ENCODE measurements at places on chromosomes 1 and 21.

DNA sequence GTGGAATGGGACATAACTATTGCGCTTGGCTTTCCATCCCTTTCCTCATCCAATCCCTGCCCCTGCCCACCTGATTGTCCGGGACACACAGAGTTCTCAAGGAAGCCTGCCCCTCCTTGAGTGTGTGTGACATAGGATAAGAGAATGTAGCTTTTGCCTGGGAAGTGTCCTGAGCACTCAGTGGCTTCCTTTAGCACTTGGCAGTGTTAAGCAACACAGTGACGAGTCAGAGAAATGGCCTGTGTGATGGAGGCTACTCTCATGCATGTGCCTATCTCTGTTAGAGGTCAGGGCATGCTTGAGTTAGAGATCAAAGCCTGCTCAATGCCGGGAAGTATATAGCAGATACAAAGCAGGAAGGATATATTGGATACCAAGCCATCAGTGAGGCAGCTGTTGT, 289.5 kb downstream of the SIPA1L2 start:
- DNase-seq: no peak

- no peak for DNase-seq
These were observed 1.5 kb upstream of the PPP1R15B start for GRCh38 chr1:204413170-204413535.

- DNase-seq: no peak
These were observed 60.3 kb upstream of the ZNF648 start for GRCh38 chr1:182121787-182122186.

- DNase-seq: no peak
These were observed 587.7 kb downstream of the MATN1 start for GRCh38 chr1:30135698-30136097.

GRCh38 chr1:31730336-31731048, 26.7 kb upstream of the COL16A1 start:
- no peak for DNase-seq

DNA sequence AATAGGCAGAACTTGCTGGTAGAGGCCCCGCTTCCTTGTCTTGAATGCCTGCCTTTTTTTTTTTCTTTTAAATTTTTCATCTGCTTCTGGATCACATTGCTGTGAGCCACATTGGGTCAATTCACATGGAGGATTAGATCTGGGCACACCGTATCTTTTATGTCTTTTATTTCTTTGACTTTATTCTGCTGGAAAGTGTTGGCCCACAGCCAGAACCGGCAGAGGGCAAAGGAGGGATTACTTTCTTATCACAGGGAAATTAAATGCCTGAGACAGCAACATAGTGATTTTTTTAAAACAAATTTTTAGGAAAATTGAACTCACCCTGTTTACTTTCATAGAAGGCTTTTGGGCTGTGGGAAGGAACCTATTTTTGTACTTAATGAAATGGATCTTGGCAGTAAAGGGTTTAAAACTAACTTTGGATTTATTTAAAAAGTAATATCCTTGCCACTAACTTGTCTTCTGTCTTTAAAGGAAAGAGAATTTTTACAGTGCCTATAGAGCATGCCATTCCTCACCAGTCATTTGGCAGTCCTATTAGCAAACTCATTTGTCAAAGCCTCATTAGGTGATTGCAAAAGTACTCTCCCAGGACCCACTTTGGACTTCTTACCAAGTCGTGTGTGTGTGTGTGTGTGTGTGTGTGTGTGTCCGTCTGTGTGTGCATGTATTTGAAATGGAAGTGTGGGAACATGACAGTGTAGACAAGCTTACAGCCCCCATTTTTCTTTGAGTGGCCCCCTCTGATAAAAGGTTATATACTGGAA, 68.4 kb downstream of the ST6GALNAC3 start:
- DNase-seq: peak; percentile 47

GRCh38 chr1:98949621-98950020, 55.0 kb downstream of the PLPPR5 start:
- peak; percentile 35 for DNase-seq

GRCh38 chr1:208868554-208868953, 624.4 kb upstream of the PLXNA2 start:
- peak; percentile 50 for DNase-seq

- DNase-seq: no peak
These were observed 4.1 kb downstream of the FLVCR1 start for GRCh38 chr1:212862111-212862690.

DNA sequence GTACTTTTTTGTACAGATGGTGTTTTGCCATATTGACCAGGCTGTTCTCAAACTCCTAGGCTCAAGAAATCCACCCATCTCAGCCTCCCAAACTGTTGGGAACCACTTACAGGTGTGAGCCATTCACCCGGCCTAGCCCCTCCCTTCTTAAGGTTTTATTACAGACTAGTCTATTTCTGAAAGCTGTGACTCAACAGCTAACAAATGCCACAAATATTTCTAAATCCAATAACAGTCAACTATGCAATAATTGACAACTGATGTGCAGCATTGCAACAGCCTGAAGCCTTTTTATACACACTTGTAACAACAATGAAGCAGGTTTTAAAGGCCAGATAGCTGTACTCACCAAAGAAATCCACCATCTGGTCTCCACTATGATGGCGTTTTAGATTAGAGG, 51.4 kb downstream of the GRIK1 start:
- peak; percentile 43 for DNase-seq

DNA sequence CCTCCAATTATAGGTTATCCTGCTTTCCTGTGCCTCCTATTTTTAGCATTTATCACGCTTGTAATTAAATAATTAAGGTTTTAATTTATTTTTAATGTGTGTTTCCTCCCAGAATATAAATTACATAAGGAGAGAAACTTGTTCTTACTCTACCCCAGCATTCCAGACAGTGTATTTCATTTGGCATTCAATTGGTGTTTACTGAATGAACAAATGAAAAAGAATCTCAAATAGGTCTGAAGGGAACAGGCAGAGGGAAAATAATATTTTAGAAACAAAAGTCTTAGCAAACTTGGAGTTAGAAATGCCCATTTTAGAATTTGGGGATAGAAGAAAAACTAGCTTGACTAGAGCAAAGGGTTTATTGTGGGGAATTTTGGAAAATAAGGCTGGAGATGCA, 9.9 kb upstream of the RSRP1 start:
- no peak for DNase-seq

Measured in fibroblast of skin of right quadriceps (primary cell).